RWPE1 (cell line): ENCODE measurements at places on chromosomes 5 and 9.

- DNase-seq = no peak
Measured at GRCh38 chr5:368183-369084, 46.9 kb downstream of the AHRR start.

GRCh38 chr5:71922584-71923106, 184.6 kb upstream of the MAP1B start:
- DNase-seq = peak; percentile 91

GRCh38 chr9:6197330-6197729, 18.3 kb upstream of the IL33 start:
- no peak for DNase-seq

GRCh38 chr5:75236322-75237316, at the start of gene ANKRD31:
Gene ANKRD31 (minus strand): TSS chr5:75236878. CDS start chr5:75236686, 192 bp downstream.
- DNase-seq = peak; percentile 92

DNA sequence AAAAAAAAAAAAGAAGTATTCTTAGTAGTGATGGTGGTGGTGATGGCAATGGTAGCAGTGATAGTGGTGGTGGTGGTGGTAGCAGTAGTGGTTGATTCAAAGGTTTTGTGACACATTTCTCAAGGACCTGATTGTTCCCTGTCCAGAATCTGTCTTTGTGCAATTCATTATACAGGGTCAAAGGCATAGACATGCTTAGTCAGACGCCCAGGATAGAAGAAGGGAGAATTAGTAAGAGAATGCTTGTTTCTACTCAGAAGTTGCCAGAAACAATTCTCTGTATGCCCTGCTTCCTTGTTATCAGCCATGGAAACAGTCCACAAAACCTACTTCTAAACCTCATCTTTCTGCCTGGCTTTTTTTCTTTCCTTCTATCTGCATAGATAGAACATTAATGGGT, 89.4 kb downstream of the SLC44A1 start:
- DNase-seq = no peak

GRCh38 chr5:100890461-100891008, 12.5 kb downstream of the ST8SIA4 start:
- DNase-seq = no peak

DNA sequence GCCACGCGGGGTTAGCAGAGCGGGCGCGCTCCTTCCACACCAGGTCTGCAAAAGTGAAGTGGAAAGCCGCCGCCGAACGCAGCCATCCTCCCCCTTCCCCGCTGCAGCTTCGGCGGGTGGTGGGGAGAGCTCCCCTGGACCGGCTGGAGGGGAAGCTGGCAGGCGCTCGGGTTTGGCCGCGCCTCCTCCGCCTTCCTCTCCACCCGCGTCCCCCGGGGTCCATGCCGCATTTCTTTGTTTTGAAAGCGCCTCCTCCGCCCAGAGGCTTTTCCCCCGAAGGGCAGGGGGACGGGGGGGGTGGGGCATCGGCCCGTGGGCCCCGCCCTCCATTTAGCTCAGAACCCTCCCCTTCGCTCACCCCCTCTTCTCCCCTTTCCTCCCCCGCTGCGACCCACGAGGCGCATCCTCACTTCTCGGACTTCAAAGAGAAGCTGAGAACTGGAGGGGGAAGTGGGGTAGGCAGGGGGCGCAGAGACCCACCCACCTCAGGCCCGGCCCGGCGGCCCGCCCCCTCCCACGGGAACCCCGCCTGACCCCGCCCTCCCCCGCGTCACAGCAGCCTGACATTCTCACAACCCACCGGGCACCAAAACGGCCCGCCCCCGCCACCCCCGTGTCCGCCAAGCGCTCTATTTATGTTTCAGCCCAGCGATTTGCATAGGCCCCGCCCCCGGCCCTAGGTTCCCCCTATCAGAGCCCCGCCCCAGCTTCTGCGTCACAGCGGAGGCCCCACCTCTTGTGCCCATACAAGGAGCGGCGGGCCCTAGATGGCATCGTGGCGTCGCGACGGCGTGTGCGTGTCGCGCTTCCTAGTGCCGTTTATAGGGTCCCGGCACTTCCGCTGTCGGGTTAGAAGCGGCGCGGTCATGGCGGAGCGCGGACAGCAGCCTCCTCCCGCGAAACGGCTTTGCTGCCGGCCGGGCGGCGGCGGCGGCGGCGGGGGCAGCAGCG, at the start of gene ZSWIM6:
Gene ZSWIM6, plus strand, starts transcription at position 852 of the 951 bp plus-strand sequence. Its CDS starts 15 bp downstream, at position 867.
- peak; percentile 98 for DNase-seq

- DNase-seq = peak; percentile 11
Measured at GRCh38 chr5:35087991-35088390, 40.2 kb upstream of the AGXT2 start.

DNA sequence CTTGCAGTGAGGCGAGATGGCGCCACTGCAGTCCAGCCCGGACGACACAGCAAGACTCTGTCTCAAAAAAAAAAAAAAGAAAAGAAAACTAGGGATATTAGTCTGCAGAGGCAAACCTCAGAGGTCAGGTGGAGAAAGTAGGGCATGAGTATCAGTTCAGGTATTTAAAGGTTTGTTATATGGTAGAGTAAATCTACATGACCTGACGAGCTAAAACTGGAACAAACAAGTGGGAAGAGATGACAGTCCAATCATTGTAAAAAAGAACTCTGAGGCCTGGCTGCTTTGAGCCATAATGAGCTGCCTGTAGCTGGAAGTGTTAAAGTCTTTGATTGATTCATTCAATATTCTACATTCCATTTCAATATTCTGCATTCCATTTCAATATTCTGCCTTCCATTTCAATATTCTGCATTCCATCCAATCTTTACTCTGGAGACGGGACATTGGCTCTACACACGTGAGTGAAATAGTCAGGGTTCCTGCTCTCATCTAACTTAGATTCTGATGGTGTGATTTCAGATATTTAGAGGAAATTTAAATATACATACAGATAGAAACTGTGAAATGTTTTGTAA, 28.9 kb upstream of the GRAMD2B start:
- DNase-seq = no peak

DNA sequence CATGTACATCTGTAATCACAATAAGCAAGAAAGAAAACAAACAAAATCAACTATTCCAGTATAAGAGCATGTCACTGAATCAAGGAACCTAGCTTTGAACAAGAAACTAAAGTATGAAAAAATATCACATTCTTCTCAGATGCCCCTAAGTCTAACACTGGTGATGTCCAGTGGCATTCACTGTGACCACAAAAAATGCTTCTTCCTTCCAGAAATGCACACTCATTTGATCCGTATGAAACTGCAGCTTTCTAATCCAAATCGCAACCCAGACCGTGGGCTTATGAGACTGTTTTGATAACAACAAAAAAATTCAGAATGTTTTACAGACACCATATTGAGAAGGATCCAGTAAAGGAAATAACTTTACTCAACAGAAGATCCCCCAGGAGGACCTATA, 320.1 kb upstream of the TARS1 start:
- DNase-seq = no peak

- DNase-seq = no peak
Measured at GRCh38 chr5:179139111-179139935, 79.2 kb downstream of the ZNF354C start.

- DNase-seq = no peak
Measured at GRCh38 chr5:151078490-151079262, 2.2 kb downstream of the TNIP1 start.

GRCh38 chr5:27855491-27855890, 817.1 kb upstream of the CDH9 start:
- DNase-seq = no peak

- peak; percentile 4 for DNase-seq
Measured at GRCh38 chr5:78162253-78162862, 132.1 kb downstream of the AP3B1 start.

DNA sequence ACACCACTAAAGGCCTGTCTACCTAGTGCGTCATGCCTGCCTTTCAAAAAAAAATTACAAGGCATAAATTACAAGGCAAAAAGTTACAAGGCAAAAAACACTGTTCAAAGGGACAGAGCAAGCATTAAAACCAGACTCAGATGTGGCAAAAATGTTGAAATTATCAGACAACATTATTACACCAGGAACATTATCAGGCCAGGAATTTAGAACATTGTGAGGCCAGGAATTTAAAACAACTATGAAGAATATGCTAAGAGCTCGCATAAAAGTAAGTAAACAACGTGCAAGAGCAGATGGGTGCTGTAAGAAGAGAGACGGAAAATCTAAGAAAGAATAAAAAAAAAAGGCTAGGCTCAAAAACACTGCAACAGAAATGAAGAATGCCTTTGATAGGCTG, 18.2 kb upstream of the MLANA start:
- no peak for DNase-seq

DNA sequence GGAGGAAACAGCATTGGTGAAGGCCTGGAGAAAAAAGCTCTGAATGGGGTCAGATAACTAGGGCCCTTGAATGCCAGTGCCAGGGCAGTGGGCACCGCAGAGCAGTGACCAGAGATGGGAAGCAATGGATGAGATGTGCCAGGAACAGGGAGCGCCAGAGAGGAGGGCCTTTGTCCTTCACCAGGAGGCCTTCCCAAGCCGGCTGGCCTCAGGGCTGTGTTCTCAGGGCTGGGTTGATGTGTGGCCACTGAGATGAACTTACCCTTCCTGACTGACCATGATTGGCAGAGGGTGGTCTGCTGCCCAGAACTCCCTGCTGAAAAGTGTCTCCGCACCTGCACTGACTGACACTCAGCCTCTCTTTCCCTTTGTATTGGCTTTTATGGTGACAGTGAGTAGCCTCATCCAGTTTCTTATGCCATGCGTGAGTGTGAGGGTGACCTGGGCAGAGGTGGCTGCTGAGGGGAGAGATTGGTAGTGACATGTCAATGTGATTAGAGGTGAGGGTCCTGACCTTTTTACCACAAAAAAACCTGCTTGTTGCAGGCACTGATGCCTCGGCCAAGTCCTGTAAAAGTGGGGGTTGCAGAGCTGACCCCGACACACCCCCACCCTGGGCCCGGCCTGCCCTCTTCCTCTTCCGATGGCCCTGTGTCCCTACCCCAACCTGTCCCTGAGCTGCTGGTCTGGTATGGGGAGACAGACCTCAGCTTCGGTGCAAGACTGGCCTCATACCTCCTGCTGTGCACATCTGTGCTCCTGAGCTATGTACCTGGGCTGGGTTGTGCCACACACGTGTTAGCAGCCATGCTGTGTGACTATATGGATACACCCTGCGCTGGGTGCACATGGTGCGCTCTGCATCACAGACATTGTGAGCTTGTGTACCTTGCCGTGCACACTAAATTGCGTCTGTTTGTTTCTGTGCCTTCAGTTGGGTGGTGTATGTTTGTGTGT, 57.1 kb upstream of the PSD2 start:
- DNase-seq = no peak

- no peak for DNase-seq
Measured at GRCh38 chr5:142159354-142159753, 50.8 kb downstream of the NDFIP1 start.

- peak; percentile 43 for DNase-seq
Measured at GRCh38 chr9:109886617-109887016, 106.6 kb downstream of the PALM2AKAP2 start.

GRCh38 chr9:131478421-131478868, 24.3 kb upstream of the POMT1 start:
- DNase-seq = peak; percentile 34

- no peak for DNase-seq
Measured at GRCh38 chr5:53974021-53974420, 336.4 kb downstream of the ARL15 start.

GRCh38 chr9:82722561-82722960, 340.4 kb downstream of the RASEF start:
- DNase-seq = no peak
